ENCODE measurements at places on chromosomes 2 and 18.

GRCh38 chr2:155412598-155412997 lies 714.1 kb downstream of the KCNJ3 start:
- no peak for DNase-seq

GRCh38 chr2:78682781-78683180 lies 342.7 kb upstream of the REG3G start:
- DNase-seq = no peak

DNA sequence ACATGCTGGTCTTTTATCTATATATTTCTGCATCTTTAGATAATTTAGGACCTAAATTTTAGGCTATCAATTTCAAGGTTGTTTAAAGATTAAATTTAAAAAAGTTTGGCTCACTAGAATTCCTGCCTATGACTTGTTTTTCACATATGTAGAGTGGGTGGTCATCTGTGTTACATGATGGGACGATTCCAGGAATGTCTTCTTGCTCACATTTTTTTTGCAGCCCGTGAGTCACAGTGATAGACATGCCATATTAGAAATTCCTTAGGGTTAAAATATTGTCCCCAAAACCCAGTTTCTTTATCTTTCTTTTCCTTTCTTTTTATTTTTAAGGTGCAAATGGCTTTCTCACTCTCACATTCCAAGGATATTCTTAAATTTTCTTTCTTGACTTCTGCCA lies 652.0 kb downstream of the PLCL1 start:
- no peak for DNase-seq

GRCh38 chr2:181589779-181590178 lies 67.1 kb downstream of the CERKL start:
- DNase-seq = no peak

DNA sequence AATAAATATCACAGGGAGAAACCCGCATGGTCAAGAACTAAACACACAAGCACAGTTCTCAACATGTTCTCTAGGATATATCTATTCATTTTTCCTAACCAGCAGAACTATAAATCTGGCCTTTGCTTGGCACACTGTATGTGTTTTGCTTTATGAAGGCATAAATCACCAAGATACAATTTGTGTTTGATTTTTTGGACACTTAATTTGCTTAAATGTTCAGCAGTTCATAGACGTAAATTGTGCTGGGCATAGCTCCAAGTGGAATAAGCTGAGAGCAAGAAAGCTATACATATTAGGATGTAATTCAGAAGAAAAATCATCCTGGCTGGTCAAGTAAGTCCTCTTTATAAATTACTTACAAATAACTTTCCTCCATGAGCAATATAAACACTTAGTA lies 341.5 kb upstream of the ATP5MC3 start:
- DNase-seq = no peak

GRCh38 chr2:98846041-98846440 lies 90.0 kb downstream of the CRACDL start:
- no peak for DNase-seq

DNA sequence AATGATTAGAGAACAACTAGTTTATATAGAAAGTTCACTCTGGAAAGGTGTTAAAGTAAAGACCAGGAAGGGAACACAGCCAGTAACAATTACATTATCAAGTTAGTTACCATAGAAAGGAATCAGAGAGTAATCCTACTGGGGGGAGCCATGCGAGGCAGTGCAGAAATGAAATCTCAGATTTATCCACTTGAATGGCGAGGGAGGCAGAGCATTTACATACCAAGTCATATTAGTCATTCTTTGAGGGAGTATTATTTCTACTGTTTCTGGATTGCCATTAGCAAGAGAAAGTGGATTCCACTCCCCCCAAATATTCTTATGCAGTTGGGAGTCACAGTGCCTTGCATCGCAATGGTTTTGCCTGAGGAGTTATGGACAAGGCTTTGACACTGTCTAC lies 472.7 kb upstream of the TRIB2 start:
- DNase-seq = no peak

GRCh38 chr2:26300234-26300925 lies 45.6 kb upstream of the SELENOI start:
- no peak for DNase-seq

All from stimulated activated CD8-positive, alpha-beta memory T cell treated with anti-CD3 and anti-CD28 coated beads, Interleukin-7, amount 100 ng/mL, for 1 hour (primary cell).